Central memory CD8-positive, alpha-beta T cell (primary cell): ENCODE measurements at places on chromosomes 2 and 18.

GRCh38 chr2:135821190-135821589 is 15.8 kb downstream of the LCT start:
- H3K27me3 ChIP-seq: no peaks in the 10 kb centered on the region
- no peak for DNase-seq
- H3K4me1 ChIP-seq: peaks cover 6% of the 10 kb centered on the region

DNA sequence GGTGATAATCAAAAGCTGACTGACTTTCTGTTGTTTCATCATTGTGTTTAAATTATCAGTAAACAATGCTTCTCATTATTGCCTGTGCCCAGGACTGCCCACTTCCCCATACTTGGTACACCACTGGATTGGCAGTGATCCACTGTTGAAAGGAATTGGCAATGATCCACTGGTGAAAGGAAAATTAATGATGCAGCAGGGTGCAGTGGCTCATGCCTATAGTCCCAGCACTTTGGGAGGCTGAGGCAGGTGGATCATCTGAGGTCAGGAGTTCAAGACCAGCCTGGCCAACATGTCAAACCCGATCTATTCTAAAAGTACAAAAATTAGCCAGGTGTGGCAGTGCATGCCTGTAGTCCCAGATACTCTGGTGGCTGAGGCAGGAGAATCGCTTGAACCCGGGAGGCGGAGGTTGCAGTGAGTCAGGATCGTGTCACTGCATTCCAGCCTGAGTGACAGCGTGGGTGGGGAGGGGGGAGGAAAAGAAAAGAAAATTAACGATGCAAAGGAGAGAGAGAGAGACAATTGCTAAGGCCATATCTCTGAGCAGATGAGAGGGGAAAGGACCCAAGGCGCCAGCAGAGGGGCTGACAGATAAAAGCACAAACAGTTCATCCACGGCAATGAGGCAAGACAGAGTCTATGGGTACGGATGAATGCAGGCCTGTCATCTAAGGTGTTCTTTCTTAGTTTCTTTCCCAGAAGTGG is 10.2 kb upstream of the GTF2A1L start:
- H3K4me1 ChIP-seq: no peaks in the 10 kb centered on the region
- H3K27me3 ChIP-seq: peaks cover 26% of the 10 kb centered on the region
- no peak overlapping the region for H3K4me3 ChIP-seq
- H3K36me3 ChIP-seq: no peaks in the 10 kb centered on the region
- H3K27ac ChIP-seq: no peak overlapping the region

DNA sequence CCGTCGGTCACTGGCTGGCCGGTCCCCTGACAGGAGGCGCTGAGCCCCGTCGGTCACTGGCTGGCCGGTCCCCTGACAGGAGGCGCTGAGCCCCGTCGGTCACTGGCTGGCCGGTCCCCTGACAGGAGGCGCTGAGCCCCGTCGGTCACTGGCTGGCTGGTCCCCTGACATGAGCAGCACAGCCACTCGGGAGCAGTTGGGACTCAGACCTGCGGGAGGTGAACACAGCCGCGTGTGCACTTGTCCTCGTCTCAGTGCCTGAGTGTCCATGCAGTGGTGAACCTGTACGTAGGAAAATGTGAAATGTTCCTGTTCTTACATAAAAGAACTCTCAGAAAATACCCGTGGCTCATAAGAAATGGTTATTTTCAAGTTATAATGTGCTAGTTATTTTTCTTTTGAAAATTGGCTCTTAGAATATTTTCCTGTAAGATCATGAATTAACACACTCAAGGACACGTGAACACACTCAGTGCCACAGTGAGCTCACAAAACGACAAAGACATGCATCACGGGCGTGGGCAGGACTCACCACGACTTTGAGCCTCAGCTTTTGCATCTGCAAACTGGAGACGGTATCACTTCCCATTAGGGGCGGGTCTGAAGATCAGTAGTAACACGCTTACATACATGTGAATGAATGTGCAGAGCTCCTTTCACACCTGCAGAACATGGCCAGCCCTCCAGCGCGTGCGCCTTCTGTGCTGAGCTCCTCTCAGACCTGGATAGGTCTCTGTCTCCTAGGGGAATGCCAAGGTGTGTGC is 21.1 kb upstream of the NFATC1 start:
- no peak overlapping the region for H3K27ac ChIP-seq
- H3K4me1 ChIP-seq: peaks cover 13% of the 10 kb centered on the region
- DNase-seq: no peak

GRCh38 chr2:207847807-207848544 is 78.3 kb upstream of the FZD5 start:
- no peaks in the 10 kb centered on the region for H3K4me1 ChIP-seq
- no peak overlapping the region for H3K27ac ChIP-seq
- peaks cover 4% of the 10 kb centered on the region for H3K36me3 ChIP-seq

- H3K27me3 ChIP-seq: no peaks in the 10 kb centered on the region
- no peak overlapping the region for H3K4me3 ChIP-seq
- H3K4me1 ChIP-seq: no peaks in the 10 kb centered on the region
- no peak for DNase-seq
These were observed 19.3 kb downstream of the FEZ2 start for GRCh38 chr2:36578343-36579296.

DNA sequence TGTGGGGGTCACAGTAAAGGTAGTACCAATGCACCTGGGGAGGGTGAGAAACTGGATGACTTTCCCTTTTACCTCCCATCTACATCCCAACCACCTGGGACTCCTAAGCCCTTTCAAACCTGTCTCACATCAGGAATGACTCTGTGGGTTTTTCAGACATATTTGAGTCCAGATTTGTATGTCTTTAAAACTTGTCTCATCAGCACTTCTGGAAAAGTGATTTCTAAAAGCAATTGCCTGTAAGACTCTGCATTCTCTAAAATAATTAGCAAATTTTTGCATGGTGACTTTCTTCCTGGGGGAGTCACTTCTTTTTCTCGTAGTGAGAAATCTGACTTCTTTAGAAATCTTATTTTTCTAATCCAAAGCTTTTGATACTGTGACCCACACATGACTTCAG is 1553.0 kb upstream of the PIK3C3 start:
- DNase-seq: no peak
- H3K36me3 ChIP-seq: peaks cover 1% of the 10 kb centered on the region
- no peaks in the 10 kb centered on the region for H3K4me1 ChIP-seq
- no peak overlapping the region for H3K27ac ChIP-seq

GRCh38 chr2:16252891-16253290 is 312.5 kb downstream of the MYCN start:
- H3K4me3 ChIP-seq: no peak overlapping the region
- DNase-seq: no peak
- no peak overlapping the region for H3K27ac ChIP-seq
- no peaks in the 10 kb centered on the region for H3K36me3 ChIP-seq

- H3K4me3 ChIP-seq: no peak overlapping the region
- H3K27me3 ChIP-seq: peaks cover 54% of the 10 kb centered on the region
- H3K4me1 ChIP-seq: no peaks in the 10 kb centered on the region
- no peak overlapping the region for H3K27ac ChIP-seq
- DNase-seq: no peak
These were observed 226.5 kb upstream of the RBMS1 start for GRCh38 chr2:160720098-160720497.

- H3K27me3 ChIP-seq: no peaks in the 10 kb centered on the region
- no peaks in the 10 kb centered on the region for H3K36me3 ChIP-seq
- no peaks in the 10 kb centered on the region for H3K4me1 ChIP-seq
These were observed 499.0 kb downstream of the TXNL1 start for GRCh38 chr18:56139372-56139771.

GRCh38 chr2:196334710-196335109 is 163.3 kb upstream of the STK17B start:
- no peak for DNase-seq
- no peak overlapping the region for H3K4me3 ChIP-seq
- no peaks in the 10 kb centered on the region for H3K36me3 ChIP-seq
- H3K27me3 ChIP-seq: no peaks in the 10 kb centered on the region
- H3K27ac ChIP-seq: no peak overlapping the region
- no peaks in the 10 kb centered on the region for H3K4me1 ChIP-seq

DNA sequence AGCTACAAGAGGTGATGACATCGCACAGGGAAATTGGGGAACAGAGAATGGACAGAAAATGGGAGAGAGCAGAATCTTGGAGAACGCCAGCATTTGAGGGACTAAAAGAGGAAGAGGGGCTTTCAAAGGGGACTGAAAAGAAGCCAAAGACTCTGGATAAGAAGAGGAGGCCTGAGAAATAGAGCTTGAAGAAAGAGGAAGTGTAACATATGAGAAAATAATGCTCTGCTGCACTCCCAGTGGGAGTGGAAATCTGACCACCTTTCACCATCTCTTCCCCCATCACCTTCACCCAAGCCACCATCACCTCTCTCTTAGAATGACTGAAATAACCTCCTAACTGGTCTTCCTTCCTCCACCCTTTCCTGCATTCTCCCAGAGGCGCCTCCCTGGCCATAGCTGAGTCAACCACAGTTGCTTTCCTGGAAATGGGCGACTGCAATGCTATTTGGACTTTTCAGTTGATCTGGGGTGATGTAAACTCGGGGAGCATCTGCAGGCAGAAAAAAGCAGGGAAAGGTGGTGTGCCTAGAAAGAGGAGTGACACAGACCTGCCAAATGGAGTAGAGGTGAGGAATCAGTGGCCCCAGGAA is 16.8 kb downstream of the CXCR1 start:
- H3K36me3 ChIP-seq: no peaks in the 10 kb centered on the region
- DNase-seq: no peak
- H3K4me1 ChIP-seq: no peaks in the 10 kb centered on the region

GRCh38 chr18:80176334-80177073 is 67.4 kb downstream of the ADNP2 start:
- no peak overlapping the region for H3K4me3 ChIP-seq
- H3K4me1 ChIP-seq: peaks cover 50% of the 10 kb centered on the region
- H3K27ac ChIP-seq: peak overlapping the region; percentile 99
- DNase-seq: no peak
- peaks cover 5% of the 10 kb centered on the region for H3K27me3 ChIP-seq
- H3K36me3 ChIP-seq: peaks cover 13% of the 10 kb centered on the region

GRCh38 chr18:49041435-49042245 is 90.9 kb upstream of the SMAD7 start:
- no peak overlapping the region for H3K4me3 ChIP-seq
- H3K36me3 ChIP-seq: peaks cover 4% of the 10 kb centered on the region
- no peak for DNase-seq
- H3K27ac ChIP-seq: no peak overlapping the region
- peaks cover 13% of the 10 kb centered on the region for H3K4me1 ChIP-seq

DNA sequence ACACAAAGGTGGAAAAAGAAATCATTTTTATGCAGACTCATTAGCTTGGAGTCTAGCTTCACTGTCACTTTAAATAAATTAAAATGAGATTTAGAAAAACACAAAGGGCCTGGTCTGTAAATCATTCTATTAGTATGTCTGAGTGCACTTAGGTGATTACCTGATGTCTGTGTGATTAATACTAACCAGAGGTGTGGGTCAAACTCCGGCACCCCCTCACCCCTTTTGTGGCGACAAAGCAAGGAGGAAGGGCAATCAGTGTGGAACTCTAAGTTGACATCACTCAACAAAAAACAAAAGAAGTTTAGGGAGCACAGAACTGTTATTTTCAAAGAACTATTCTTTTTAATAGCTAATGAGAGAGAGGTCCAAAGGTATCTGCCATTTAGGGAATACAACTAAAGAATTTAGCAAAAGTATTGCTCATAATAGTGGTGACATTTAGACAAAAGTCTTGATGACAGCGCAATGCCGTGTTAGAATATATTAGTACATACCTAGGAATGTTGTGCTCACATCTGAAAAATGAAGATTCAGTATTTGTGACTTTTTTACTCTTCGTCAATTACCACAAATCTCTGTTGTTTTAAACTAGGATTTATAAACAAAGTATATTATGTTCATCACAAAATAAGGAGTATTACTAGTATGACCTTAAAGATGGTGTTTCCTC is 66.3 kb downstream of the ZEB2 start:
- no peak for DNase-seq
- H3K27me3 ChIP-seq: no peaks in the 10 kb centered on the region
- peak overlapping the region; percentile 86 for H3K27ac ChIP-seq
- H3K36me3 ChIP-seq: peaks cover 34% of the 10 kb centered on the region
- H3K4me3 ChIP-seq: peak overlapping the region; percentile 56
- H3K4me1 ChIP-seq: peaks cover 73% of the 10 kb centered on the region

- no peak overlapping the region for H3K27ac ChIP-seq
- peaks cover 19% of the 10 kb centered on the region for H3K27me3 ChIP-seq
- H3K4me1 ChIP-seq: no peaks in the 10 kb centered on the region
- no peak overlapping the region for H3K4me3 ChIP-seq
These were observed 69.3 kb upstream of the ATL2 start for GRCh38 chr2:38446418-38446817.

- H3K27ac ChIP-seq: peak overlapping the region; percentile 94
- H3K4me3 ChIP-seq: peak overlapping the region; percentile 84
- no peak for DNase-seq
- no peaks in the 10 kb centered on the region for H3K27me3 ChIP-seq
- peaks cover 37% of the 10 kb centered on the region for H3K4me1 ChIP-seq
These were observed 624 bp downstream of the METTL8 start for GRCh38 chr2:171432969-171433762.

GRCh38 chr2:1717113-1717512 is 27.2 kb downstream of the PXDN start:
- no peak for DNase-seq
- H3K36me3 ChIP-seq: no peaks in the 10 kb centered on the region
- H3K27me3 ChIP-seq: no peaks in the 10 kb centered on the region
- H3K27ac ChIP-seq: no peak overlapping the region
- H3K4me1 ChIP-seq: no peaks in the 10 kb centered on the region

DNA sequence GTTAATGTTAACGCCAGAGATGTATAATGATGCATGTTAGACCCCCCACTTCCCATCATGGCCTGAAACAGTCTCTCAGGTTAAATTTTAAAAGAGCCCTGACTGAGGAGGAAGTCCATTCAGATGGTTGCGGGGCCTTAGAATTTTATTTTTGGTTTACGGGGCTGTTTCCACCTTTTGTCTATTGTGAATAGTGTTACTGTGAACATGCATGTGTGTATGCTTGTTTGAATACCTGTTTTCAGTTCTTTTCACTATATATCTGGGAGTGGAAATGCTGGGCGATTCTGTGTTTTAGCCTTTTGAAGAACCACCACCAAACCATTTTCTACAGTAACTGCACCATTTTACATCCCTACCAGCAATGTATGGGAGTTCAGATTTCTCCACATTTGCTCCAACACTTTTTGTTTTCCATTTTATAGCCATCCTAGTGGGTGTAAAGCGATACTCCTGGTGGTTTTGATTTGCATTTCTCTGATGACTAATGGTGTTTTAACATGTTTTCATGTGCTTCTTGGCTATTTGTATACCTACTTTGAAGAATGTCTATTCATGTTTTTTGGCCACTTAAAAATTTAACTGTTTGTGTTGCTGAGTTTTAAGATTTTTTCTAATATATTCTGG is 133.0 kb downstream of the MYO3B start:
- no peak for DNase-seq
- H3K36me3 ChIP-seq: no peaks in the 10 kb centered on the region
- no peak overlapping the region for H3K4me3 ChIP-seq

DNA sequence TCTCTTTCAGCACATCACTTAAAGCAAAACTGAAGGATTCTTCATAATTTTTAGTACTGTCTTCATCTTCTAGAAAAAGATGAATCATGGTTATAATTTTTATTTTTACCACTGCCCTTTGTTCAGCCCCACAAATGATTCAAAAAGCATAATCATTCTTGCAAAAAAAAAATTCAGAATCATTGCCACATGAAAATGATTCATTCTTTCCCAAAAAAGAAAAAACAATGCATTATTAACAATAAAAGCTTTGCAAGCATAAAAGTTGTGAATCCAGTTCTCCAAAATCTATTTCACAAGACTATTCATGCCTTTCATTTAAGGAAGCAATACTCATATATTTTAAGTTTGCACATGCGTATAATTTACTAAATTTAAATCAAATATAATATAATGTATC is 204.8 kb downstream of the RBM43 start:
- H3K27me3 ChIP-seq: peaks cover 33% of the 10 kb centered on the region
- no peaks in the 10 kb centered on the region for H3K4me1 ChIP-seq
- H3K4me3 ChIP-seq: no peak overlapping the region
- H3K27ac ChIP-seq: no peak overlapping the region

- H3K27ac ChIP-seq: no peak overlapping the region
- H3K4me1 ChIP-seq: peaks cover 6% of the 10 kb centered on the region
- H3K4me3 ChIP-seq: no peak overlapping the region
- H3K36me3 ChIP-seq: no peaks in the 10 kb centered on the region
These were observed 12.0 kb upstream of the DGKD start for GRCh38 chr2:233342301-233342700.
